ENCODE measurements at places on chromosomes 1 and 21.

DNA sequence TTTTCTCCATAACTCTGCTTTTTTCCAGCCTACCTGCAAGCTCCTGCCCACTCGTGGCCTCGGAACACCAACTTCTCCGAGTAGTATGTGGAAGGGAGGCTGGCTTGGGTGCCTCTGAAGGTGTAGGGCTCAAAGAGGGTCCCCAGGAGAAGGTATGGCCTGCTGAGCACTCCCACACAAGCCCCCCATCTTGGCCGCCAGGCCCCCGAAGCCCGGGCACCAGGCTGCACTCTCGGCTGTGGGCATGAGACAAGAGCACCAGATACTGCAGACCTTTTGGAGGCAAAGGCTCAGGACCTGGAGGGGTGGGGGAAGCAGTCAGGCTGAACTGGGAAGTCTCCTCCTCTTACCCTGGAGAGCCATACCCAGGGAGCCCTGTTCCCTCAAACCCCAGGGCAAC, 1.7 kb downstream of the ZNF692 start:
- DNase-seq, result no peak

DNA sequence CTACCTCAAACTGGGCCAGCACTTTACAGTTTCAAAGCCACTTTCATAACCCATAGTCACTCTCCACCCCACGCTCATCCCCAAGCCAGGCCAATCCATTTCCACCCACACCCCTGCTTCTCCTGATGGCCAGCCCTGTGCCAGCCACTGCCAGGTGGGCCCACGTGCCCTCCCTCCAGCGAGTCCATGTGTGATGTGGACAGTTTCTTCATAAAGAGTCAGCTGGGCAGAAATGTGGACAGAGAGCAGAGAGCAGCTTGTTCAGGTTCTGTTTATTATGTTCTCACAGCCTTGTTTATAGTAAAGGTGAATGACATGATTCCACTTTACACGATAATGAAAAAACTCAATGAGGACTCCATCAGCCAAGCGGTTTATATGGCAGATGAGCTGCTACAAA, 37.4 kb upstream of the RGS16 start:
- no peak for DNase-seq

- DNase-seq, result no peak
These were observed 1.8 kb downstream of the NR1I3 start for GRCh38 chr1:161235957-161236775.

DNA sequence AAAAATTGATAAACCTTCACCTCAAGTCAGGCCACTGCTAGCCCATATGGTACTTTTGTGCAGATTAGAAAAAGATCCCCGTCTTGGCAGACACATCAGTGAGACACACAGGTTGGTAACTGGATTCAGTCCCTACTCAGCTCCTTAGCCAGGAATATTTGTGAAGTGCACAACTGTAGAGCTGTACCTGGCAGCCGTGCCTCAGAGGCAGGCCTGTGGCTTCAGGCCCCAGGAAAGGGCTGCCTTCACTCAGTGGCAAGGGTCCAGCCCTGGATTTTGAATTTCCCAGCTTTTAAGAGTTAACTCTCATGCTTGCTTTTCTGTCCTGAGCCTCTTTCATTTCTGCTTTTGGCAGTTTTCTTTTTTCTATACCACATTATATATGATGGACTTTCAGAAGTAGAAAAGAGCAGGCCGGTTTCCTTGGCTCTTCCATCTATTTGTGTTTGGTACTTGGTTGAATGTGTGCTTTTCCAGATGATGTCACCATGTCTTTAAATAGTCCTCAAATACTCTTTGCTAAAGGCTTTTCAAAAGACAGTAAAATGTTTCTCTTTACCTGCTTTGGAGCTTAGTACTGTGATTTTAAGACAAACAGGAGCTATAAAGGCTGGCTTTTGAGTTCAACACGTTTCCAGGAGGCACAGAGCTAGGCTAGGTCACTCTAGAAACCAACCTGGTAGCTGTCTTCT, 186.6 kb downstream of the AK5 start:
- no peak for DNase-seq

DNA sequence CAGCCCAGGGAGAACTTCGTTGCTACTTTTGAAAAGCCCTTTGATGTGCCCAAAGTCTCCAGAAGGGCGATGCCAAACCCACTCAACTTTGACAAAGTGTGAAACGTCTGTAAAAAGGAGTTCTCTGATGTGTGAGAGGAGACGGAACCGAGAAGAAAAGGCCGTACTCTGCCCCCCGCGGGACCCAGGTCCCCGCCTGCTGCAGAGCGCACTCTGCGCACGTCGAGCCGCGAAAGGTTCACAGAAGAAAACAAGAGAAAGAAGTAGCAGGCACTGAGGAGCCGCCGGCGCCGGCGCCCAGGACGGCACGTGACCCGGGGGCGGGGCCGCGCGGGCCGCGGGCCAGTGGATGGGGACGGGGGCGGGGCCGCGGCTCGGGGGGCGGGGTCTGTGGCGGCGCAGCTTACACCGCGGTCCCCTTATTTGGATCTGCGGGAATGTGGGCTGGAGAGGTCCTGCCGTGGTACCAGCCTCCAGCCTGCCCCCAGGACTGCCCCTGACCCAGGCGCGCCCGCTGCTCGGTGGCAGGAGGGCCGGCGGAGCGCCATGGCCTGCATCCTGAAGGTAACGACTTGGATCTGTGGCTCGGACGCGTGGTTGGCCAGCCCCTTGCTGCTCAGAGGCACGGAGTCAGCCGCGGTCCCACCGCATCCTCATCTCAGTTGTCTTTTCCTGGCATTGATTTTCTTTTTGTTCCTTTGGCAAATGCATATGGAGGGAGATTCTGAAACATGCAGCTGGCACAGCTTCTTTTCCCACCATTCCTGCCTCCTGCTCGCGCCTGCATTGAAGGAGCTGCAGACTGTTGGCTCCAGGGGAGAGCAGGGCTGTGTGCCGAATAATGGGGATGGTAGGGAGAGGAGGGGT, at the start of gene ST6GALNAC3:
Gene ST6GALNAC3 (plus strand): TSS at position 426 of the 867 bp plus-strand sequence.
- DNase-seq, result peak; percentile 90

GRCh38 chr21:15252431-15252830, 187.6 kb upstream of the NRIP1 start:
- DNase-seq, result no peak

DNA sequence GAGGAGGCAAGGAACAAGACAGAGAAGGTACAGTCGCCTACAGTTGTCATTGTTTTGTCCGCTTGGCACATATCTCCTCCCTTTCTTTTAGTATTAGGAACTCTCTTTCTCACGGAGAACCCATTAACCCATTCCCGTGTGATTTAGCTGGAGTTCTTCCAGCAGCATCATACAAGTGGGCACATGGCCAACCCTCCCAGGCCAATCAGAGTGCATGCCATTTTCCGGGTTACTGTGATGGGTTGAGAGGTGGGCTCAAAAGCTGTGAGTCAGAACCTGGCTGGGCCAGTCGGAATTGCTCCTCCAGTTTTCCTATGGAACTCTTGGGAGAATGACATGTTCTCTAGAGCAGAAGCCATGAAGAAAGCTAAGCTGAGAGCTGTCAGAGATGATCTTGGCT, 83.1 kb upstream of the SOD1 start:
- DNase-seq, result no peak

DNA sequence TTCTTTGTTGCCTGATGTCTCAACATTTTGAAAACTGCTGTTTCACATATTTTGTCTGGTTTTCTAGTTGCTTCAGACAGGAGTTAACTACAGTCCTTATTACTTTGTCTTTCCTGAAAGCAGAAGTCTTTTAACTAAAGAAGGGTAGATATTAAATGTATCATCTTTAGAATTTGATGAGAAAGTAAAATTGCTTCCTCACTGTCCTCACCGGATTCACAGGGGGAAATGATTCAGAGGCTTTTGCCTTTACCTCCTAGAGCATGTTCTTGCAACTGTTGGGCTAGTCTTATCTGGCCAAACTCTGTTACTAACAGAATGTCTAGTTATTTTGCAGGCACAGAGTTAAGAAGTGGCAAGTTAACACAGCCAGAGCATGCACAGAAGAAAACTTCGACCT, 107.2 kb upstream of the VAV3 start:
- no peak for DNase-seq

- no peak for DNase-seq
These were observed 4.8 kb downstream of the PTTG1IP start for GRCh38 chr21:44868707-44869106.

DNA sequence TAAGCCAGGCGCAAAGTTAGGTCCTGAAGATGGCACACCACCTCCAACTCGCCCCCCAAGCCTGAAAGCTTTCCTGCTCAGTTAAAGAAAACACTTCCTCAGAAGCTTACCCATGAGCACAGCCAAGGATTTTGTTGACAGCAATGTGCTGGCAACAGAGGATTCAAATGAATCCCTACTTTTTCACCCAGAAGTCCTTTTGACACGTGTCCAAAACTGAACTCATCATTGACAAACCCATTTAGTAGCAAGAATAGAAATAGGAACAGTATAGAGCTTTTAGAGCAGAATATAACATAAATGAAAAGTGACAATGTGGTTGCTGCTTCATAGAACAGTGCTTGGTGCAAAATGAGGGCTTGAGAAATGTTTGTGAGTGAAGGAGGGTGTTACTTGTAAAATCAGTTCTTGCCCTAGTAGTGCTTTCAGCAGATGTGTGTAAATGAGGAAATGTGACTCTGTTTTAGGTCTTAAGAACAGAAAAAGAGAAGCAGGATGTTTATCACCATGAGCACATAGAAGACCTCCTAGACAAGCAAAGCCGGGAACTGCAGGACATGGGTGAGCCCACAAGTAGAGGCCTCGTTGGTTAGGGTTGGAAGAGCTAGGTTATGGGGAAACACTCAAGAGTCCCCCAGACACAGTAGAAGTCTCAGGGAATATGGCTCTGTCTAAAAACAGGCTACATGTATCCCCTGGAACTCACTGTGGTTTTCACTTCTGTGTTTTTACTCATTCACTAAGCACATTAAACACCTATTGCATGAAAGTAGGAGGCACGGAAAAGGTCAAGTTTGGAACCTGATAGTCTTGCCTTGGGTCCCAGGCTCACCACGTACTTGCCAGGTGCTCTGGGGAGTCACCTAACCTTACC, 48.6 kb upstream of the TMEM125 start:
- no peak for DNase-seq

GRCh38 chr1:42877380-42877779, 31.0 kb downstream of the ZNF691 start:
- no peak for DNase-seq

GRCh38 chr1:22485431-22485830, 33.8 kb downstream of the ZBTB40 start:
- no peak for DNase-seq

DNA sequence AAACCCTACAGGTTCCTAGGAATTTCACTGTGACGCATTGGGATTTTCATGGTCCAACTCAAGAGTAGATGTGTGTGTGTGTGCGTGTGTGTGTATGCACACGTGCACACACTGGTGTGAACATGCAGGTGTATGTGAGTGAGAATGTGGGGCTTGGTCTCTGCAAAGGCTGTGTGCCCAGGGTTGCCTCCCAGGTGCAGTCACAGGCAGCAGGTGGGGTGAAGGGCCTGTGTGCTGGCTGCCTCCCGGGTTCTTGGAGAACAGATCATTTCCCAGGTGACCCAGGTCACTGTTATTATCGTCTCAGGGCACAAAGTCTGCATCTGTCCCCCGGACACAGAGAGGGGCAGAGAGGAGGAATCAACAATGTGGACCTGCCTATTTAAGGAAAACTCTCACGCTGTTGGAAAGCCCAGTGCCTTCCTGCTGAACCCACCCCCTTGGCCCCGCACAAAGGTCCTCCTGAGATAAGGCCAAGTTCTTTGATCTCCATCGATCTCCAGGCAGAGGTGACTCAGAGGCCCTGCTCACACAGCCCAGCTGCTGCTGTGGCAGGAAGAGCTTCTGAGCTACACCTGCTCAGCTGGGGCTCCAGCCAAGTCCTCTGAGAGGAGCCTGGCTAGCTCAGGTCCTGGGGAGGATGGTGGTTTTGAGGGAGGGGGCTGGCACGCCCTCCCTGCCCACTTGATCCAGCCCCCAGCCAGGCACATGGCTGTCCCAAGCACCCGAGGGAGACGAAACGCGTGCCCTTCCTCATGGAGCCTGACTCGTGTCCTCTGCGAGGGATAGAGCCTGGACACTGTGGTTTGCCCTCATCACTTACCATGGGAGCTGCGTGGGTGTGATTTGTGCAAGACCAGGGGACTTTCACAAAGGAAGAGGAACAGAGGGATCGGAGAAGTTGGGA, 134.0 kb upstream of the ARHGEF16 start:
- DNase-seq, result peak; percentile 88

GRCh38 chr1:206686478-206687249, 2.0 kb downstream of the MAPKAPK2 start:
- DNase-seq, result no peak

DNA sequence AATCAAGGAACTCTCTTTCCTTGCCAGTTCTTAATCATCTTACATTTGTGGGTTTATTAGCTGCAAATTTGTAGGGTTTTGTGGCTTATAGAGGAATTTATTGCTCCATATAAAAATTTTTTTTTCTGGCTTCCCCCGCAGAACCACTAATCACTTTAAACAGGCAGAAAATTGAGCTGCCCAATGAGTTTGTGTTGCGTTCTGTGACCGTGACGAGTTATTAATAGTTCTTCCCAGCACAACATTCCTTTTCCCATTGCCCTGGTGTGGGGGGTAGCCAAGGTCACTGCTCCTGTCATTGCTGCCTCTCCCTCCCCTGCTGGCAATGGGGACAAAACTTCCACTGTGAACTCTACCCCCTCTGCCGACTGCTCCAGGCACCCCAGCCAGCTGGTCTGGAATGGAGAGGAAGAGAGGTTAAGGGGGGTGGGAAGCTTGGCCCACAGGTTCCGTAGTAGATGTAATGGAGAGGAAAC, 55.1 kb downstream of the UBE2T start:
- peak; percentile 31 for DNase-seq

- DNase-seq, result no peak
These were observed 39.3 kb upstream of the LRRC7 start for GRCh38 chr1:69528376-69528775.

- DNase-seq, result no peak
These were observed 85.9 kb downstream of the PSMG1 start for GRCh38 chr21:39097335-39097861.

GRCh38 chr21:45830720-45831366, 150.7 kb upstream of the COL6A1 start:
- DNase-seq, result no peak

- DNase-seq, result no peak
These were observed 439.2 kb downstream of the PTBP2 start for GRCh38 chr1:97160818-97161217.

DNA sequence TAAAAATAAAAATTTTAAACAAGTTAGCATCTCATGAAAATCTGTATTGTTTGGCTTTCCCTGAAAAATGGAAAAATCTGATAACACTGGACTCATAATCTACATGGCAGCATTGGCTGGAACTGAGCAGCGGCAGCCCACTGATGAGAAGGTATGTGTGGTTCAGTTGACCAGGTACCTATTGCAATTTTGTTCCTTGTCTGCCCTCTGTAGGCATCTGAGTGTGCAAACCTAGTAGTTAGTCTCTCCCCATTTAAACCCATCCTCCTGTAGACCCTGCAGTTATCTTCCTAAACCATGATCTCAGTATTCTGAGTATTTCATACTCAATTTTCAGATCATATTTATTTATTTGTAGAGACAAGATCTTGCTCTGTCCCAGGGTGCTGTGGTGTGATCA, 59.4 kb upstream of the SERBP1 start:
- no peak for DNase-seq

DNA sequence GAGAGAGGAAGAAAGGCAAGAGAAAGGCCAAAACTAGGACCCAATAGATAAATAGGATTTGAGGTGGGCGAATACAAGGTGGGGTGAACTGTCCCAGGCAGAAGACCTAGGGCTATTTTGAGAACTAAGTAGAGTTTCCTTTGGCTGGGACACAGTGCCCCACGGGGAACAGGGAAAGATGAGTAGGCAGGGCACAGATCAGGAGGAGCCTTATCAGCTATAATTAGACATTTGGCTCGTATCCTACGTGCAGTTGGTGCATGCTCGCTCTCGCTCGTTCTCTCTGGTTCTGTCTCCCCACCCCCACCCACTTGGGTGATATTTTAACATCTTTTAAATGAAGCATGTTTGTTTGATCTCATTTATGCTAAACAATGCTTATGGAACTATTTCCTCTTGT, 235.0 kb upstream of the JUN start:
- DNase-seq, result no peak

Data from pancreas (tissue), 10 donors.